ENCODE measurements at places on chromosomes 4 and X.

DNA sequence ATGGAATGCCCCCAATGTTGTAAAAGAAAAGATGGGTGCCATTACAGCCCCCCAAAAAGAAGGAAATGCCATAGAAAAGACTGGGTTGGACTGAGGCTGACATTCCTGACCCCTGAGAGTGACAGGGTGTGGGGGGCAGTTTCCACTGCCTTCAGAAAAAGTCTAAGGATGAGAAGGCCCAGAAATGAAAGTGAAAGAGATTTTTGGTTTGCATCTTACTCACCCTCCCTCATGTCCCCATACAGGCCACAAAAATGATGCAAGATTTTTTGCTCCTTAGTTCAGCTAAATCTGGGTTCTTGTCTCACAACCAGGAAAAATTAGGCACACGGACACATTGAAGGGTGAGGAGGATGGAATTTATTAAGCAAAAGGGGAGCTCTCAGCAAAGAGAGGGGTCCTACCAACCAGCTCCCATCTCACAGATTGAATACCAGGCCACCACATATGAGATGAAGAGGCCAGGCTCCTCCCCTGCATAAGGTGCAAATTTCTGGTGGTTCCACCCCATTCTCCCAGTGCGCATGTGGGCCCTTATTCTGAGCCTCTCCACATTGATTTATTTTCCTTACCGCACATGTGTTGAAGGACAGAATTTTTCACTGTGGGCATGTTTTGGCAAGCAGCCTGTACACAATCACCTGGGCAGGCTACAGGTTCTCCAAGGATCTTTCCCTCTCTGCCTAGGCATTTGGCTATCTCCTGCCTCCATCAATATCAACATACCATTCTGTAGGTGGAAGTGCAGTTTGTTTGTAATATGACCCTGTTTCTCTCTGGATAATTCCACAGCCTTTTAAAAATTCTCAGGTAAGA lies 18.8 kb downstream of the PPP4R3C start:
- no peak overlapping the region for H3K4me3 ChIP-seq
- no peaks in the 10 kb centered on the region for H3K4me1 ChIP-seq
- H3K27me3 ChIP-seq: no peaks in the 10 kb centered on the region

- peaks cover 10% of the 10 kb centered on the region for H3K4me1 ChIP-seq
- DNase-seq: peak; percentile 7
- H3K36me3 ChIP-seq: peaks cover 12% of the 10 kb centered on the region
Measured at GRCh38 chrX:15781961-15782699, 8.2 kb upstream of the ZRSR2 start.

DNA sequence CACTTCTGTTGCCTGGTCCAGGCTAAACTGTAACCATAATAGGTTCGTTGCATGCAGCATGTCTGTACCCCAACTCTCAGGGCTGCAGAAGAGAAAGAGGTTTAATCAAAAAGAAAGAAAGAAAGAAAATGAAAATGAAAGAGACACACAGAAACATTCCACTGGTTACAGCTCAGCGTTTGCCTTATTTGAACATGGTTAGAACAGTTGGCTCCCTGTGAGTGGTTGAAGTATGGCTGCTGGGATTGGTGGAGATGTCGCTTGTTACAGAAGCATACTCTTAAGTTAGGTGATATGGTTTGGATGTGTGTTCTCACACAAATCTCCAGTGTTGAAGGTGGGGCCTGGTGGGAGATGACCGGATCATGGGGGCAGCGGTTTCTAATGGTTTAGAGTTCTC lies 36.3 kb downstream of the ARSD start:
- H3K27ac ChIP-seq: no peak overlapping the region
- no peak for DNase-seq
- peaks cover 2% of the 10 kb centered on the region for H3K27me3 ChIP-seq
- H3K4me3 ChIP-seq: no peak overlapping the region
- no peaks in the 10 kb centered on the region for H3K36me3 ChIP-seq

GRCh38 chr4:112693507-112693906 lies 56.6 kb downstream of the LARP7 start:
- H3K27ac ChIP-seq: no peak overlapping the region
- no peaks in the 10 kb centered on the region for H3K36me3 ChIP-seq
- no peaks in the 10 kb centered on the region for H3K4me1 ChIP-seq
- peaks cover 10% of the 10 kb centered on the region for H3K27me3 ChIP-seq

DNA sequence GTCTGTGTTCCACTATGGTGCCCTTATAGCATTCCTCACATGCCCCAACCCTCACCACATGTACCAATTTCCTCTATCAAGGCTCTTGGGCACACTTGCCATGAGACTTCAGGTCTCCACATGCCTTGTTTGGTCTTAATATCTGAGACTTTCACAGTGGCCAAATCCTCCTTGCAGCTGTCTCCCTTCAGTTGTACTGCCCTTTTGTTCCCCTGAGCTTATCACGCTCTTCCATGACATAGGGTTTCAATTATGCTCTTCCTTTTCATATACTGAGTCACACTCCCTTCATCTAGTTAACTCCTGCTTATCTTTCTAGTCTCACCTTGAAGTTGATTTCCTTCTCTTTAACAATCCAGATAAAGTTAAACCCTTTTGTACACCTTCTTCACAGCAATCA lies 212.9 kb downstream of the PDHA2 start:
- no peaks in the 10 kb centered on the region for H3K4me1 ChIP-seq
- H3K27ac ChIP-seq: no peak overlapping the region
- no peak for DNase-seq
- no peak overlapping the region for H3K4me3 ChIP-seq
- H3K36me3 ChIP-seq: no peaks in the 10 kb centered on the region

DNA sequence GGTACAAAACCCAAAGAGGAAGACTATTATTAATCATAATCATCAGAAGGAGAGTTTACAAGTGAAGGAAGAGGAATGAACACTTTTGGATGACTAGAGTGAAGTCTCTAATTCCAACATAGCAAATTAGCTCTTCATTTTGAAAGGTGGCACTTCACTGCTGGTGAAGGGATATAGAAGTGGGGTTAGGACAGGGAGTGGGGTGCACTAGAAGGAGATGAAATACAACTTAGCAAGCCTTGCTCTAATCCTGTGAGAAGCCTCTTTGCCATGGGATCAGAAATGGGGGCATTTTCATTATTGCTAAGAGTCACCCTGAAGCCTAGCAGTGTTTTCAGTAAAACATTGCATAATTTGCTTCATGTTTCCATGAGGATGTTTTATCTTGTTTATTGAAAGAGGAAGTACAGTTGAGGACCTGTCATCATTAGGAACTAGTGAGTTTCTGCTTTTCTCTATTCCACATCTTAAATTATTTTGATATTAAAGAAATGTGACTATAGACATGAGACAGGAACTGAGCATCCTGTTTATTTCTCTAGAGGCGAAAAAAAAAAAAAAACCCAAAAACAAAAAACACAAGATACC lies 9.3 kb upstream of the GRPR start:
- peaks cover 5% of the 10 kb centered on the region for H3K4me1 ChIP-seq
- H3K36me3 ChIP-seq: no peaks in the 10 kb centered on the region
- no peak for DNase-seq
- no peak overlapping the region for H3K4me3 ChIP-seq
- no peaks in the 10 kb centered on the region for H3K27me3 ChIP-seq

DNA sequence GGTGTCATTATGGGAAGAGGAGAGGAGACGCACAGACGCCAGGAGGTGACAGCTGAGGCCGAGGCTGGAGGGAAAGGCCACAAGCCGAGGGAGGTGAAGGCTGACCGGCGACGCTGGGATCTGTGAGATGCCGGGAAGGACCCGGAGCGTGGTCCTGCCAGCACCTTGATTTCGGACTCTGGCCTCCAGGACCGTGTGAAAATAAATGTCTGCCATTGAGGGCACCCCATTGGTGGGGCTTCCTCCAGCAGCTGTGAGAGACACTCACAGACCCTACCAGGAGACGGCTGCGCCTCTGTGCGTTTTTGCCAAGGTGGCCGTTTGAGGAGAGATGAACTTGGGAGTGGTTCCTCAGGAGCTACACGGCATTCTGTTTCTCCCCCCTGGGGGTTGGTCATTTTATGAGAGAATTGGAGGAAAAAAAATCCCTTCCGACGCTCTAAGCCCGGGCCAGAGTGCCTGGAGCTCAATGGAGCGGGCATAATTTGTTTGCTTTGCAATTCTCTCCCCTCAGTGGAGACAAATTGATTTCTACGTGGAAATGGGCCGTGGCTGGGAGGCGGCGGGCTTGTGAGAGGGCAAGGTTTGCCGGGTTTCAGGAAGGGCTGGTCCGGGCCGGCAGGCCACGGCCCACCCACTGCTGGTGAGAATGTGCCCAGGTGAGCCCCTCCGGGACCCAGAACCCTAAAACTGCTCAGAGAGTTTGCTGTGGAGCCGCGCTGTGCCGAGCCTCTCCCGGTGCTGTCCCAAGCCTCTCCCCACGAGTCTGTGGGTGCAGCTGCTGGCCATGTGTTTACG lies 53.9 kb downstream of the CPZ start:
- H3K36me3 ChIP-seq: no peaks in the 10 kb centered on the region
- no peaks in the 10 kb centered on the region for H3K4me1 ChIP-seq
- DNase-seq: no peak
- peaks cover 1% of the 10 kb centered on the region for H3K27me3 ChIP-seq

- no peaks in the 10 kb centered on the region for H3K36me3 ChIP-seq
- DNase-seq: no peak
Measured at GRCh38 chr4:3389233-3390215, 52.2 kb upstream of the HGFAC start.

- H3K4me3 ChIP-seq: no peak overlapping the region
- H3K4me1 ChIP-seq: peaks cover 20% of the 10 kb centered on the region
- no peak for DNase-seq
- H3K36me3 ChIP-seq: no peaks in the 10 kb centered on the region
- H3K27ac ChIP-seq: no peak overlapping the region
Measured at GRCh38 chr4:120842031-120842430, 80.5 kb downstream of the PRDM5 start.

GRCh38 chrX:74250574-74250973 lies 53.4 kb upstream of the ZCCHC13 start:
- DNase-seq: no peak
- peak overlapping the region; percentile 35 for H3K27ac ChIP-seq
- peaks cover 16% of the 10 kb centered on the region for H3K36me3 ChIP-seq
- no peak overlapping the region for H3K4me3 ChIP-seq
- no peaks in the 10 kb centered on the region for H3K4me1 ChIP-seq
- H3K27me3 ChIP-seq: no peaks in the 10 kb centered on the region
